ENCODE measurements at places on chromosomes 12 and 14.

- DNase-seq, result no peak
Observed at GRCh38 chr12:12823811-12824210, 10.7 kb downstream of the DDX47 start.

DNA sequence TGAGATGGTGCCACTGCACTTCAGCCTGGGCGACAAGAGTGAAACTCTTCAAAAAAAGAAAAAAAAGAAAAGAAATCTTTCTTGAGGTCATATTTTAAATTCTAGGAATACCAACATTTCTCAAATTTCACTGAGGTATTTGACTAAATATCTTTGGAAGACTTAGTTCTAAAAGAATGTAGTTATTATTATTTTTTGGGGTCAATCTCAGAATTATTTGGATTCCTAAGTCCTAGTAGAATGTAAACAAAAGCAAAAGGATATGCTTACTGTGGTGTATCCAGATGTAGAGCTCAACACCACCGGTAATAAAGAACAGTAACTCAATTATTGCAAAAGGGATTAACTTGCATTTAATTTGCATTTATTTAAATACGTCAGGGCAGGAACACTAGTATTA lies 25.0 kb downstream of the PRICKLE1 start:
- DNase-seq, result no peak

DNA sequence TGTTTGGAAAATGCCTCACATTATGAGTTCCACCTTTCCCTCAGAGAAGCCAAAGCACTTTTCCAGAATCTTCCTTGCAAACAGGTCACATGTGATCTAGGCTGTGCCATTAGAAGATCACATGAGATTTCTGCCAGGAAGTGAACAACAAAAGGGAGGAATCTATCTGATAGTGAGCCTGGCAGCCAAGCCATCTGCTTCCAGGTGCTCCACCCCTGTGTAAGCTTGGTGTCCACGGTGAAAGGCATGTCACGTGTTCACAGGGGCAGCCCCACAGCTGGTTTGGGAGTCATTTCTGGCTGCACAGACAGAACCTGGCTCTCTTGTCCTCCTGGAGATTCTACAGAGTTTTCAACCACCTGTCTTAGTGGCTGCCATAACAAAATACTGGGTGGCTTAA lies 3.5 kb upstream of the KSR2 start:
- no peak for DNase-seq

DNA sequence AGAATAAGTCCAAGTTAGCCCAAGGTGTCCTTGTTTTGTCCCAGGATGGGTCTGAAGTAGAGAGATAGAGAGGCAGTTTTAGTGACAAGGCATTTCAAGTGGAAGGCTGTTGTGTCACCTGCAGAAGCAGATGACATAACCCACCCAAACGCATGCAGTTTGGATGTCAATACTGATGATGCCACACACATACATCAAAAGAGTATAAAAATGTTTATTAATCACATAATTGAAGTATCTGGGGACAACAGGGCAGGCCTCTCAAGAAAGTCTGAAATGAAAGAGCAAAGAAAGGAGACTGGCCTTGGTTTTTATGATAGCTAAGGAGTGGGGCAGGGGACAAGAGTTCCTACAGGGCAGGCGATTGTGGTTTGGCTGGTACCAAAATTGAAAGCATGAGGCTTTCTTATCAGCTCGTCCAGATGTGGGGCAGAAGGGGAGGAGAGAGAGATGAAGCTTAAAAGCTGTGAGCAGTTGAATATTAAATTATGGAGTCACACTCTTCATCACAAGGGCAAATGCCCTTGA lies 78.4 kb upstream of the TSPAN8 start:
- no peak for DNase-seq

GRCh38 chr12:90854136-90854689 lies 100.8 kb downstream of the CCER1 start:
- DNase-seq, result no peak

DNA sequence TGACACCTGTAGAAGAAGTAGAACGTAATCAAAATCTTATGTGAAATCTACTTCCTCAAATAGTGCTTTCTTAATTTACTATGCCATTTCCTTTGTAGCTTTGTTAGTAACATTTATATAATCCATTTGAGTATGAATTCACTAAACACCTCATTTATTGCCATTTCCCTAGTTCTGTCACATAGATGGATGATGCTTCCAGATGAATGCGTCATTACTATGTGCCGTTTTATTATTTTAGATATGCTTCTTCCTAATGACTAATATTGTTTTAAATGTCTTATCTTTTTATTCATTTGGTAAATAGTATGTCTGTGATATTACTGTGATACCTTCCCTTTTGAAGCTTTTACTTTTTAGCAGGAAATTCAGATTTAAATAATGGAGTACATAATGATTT lies 14.4 kb downstream of the FRMD6 start:
- no peak for DNase-seq

DNA sequence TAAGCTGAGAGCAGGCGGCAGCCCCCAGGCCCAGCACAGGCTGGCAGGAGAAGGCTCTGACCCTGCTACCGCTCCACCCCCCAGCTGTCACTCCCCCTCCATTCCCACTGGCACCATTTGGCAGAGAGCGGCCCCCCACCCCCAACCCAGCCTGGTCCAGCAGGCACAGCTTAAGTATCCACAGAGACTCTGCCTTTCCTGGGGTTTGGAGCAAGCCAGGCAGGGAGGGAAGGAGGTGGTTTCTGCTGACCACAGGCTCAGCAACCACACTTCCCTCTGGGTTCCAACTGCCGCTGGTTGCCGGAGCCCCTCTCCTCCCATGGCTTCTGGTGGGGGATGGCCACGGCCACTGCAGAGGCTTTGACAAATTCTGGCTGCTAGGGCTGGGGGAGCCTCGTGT lies 30.5 kb upstream of the CCND2 start:
- no peak for DNase-seq

DNA sequence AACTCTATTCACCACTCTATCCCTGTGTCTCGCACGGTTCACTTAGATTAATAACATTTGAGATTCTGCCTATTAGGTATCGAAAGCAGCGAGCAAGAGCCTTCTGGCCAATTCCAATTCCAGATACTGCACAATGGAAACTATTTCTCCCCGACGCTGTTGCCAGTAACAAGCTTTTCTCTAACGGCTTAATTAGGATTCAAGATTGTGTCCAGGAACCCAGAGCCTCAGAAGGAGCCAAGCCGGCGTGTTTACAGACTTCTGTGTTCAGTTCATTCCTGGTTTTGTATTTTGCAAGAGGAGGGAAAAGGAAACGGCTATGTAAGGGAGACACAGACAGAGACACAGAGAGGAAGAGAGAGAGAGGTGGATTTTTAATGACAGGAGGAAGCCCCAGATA lies 185.6 kb downstream of the DICER1 start:
- no peak for DNase-seq
